ENCODE measurements at places on chromosomes 13 and 19.

GRCh38 chr13:92864584-92865284 lies 361.9 kb upstream of the GPC6 start:
- DNase-seq = no peak

DNA sequence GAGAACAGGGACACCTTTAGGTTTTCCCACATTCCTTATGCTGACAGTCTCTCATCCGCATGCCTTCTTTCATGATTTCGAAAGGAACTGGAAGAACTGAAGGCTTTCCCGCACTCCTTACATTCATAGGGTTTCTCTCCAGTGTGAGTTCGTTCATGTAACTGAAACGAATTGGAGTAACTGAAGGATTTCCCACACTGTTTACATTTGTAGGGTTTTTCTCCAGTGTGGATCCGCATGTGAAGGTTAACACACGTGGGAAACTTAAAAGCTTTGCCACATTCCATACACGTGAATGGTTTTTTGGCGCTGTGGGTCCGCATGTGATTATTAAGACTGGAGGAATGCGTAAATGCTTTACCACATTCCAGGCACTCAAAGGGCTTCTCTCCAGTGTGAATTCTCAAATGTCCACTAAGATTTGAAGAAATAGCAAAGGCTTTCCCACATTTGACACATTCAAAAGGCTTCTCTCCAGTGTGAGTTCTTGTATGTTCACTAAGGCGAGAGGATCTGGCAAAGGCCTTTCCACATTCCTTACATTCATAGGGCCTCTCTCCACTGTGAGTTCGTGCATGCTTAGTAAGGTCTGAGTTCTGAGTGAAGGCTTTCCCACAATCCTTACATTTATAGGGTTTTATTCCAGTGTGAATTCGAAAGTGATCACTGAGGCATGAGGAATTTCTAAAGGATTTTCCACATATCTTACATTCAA lies 22.0 kb downstream of the ZNF266 start:
- DNase-seq = no peak

DNA sequence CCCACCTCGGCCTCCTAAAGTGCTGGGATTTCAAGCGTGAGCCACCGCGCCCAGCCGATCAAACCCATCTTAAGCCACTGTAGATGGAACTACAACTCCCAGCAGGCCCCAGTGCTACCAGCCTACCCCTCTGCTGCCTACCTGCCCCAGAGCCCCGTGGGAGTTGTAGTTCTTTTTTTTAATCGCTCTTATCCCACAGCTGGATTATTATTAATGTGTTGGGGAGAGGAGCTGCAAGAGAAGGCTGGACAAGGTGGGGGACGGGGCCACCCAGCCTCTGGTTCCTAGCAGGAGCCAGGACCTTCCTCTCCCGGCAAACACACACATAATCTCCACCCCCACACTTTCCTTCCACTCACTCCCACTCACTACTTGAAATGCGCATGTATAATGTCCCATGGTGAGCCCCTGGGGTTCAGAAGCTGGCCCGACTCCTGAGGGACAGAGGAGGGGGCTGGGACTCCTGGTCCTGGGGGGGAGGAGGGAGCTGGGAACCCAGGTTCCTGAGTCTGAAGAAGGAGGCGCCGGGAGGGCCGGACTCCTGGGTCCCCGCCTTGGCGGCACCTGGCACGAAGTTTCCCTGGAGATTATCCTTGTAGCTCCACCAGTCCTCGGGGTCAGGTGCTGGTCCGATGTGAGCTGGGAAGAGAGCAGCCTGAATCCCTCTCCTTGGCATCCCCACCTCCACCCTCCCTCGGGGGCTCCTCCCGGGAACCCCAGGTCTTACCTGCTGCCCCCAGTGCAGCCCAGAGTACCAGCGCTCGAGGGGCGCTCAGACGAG lies 958 bp downstream of the CA11 start:
- DNase-seq = peak; percentile 83

- no peak for DNase-seq
Measured at GRCh38 chr13:37069597-37070103, 10.2 kb upstream of the SUPT20H start.

- no peak for DNase-seq
Measured at GRCh38 chr19:2591537-2592291, 110.8 kb downstream of the GNG7 start.

DNA sequence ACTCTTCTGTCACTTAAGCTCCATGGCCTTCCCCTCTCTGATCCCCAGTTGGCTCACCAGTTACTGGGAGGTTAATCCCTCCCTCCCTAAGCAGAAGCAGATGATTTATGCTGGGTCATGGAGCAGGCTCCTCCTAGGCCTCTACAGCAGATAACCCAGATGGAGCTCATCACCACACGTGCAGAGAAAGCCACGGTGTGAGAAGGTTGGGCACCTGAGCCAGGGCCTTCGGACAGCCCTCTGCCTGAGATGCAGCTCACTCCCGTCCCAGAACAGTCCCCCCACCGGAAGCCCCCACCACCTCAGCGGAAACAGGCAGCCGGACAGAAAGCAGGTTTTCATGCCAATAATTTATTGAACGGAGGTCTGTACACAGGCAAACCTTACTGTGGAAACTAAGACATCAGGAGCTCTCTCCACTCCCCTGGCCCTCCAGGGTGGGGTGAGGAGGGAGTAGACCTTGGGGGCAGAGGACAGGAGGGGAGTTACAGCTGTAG lies 9.8 kb downstream of the ZNF526 start:
- DNase-seq = no peak

GRCh38 chr13:20580257-20580656 lies 13.3 kb downstream of the IFT88 start:
- DNase-seq = no peak

- DNase-seq = no peak
Measured at GRCh38 chr19:37635076-37636056, 19.9 kb downstream of the ZFP30 start.

GRCh38 chr19:17861542-17862402 lies 2.1 kb downstream of the RPL18A start:
- DNase-seq = no peak

DNA sequence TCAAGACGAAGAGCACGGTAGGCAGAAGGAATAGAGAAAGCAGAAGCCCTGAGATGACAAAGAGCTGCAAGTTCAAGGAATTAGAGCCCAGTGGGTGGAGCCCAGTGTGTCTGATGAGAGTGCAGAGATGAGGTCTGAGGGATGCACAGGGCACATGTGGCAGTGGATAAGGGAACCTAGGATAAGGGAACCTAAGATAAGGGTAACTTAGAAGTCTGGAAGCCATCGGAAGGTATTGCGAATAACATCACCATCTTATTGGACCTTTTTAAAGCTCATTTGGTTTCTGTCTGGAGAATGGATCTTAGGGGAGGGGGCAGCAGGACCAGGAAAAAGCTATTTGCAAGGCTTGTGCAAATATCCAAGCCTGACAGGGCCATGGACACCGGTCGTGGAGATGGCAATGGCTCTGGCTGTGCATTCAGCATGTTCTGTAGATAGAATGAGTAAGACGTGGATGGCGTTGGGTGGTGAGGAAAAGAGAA lies 1.3 kb downstream of the FPR3 start:
- DNase-seq = no peak

- DNase-seq = no peak
Measured at GRCh38 chr13:41137241-41137640, 4.6 kb upstream of the KBTBD6 start.

DNA sequence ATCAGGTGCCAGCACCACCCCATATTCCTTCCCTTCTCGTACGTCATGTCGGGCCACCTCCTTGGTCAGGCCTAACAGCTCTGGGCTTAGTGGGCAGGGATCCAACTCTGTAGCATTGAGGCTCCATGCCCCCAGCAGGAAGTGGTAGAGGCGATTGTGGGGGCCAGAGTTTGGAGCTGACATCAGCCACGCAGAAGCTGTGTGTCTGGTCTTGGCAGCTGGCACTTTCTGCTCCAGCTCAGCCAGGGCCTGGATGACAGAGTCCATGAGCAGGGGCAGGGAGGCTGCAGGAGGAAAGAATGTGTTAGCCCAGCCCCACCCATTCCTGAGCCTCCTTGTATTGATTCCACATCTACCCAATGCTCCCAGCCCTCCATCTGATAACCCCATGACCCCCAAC lies 3.0 kb downstream of the PGLYRP2 start:
- no peak for DNase-seq

DNA sequence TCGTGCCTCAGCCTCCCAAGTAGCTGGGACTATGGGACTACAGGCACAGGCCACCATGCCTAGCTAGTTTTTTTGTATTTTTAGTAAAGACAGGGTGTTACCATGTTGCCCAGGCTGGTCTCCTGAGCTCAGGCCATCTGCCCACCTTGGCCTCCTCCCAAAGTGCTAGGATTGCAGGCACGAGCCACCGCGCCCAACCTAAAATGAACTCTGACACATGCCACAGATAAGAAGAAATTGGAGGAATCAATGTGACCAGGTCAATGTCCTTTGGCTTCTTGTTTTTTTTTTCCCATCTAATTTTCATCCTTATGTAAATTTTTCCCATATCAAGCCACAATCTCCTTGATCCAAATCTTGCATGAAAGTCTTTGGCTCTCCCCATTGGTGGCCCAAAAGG lies 68.1 kb upstream of the SOX21 start:
- DNase-seq = no peak

DNA sequence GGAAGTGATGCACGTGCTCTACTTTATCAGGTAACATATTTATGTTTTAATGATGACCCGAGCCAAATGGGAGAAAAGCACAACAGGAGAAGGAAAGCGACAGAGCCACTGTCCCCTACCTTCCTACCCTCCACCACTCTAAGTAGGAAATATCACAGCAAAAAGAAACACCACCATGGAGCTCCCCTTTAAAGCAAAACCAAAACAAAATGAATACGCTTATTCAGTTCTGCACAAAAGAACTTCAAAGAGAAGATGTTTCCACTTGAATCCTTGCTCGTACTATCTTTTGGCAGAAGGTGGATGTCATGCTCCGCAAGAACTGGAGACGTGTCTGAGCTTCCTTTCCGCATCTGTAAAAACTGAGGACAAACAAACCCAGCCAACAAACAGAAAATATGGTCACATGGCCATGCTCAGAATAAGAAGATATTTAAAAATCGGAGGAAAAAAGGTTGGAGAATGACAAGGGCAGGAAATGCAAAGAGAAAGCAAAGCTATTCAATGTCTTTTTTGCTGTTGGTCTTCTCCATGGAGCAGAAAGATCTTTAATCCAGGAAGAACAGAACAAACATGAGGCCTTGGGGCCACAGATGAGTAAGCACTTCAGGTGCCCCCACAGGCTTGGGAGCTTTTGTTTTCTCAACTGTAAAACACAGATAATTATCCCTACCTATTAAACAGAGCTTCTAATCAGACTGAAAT lies 19.5 kb downstream of the N4BP2L1 start:
- no peak for DNase-seq

DNA sequence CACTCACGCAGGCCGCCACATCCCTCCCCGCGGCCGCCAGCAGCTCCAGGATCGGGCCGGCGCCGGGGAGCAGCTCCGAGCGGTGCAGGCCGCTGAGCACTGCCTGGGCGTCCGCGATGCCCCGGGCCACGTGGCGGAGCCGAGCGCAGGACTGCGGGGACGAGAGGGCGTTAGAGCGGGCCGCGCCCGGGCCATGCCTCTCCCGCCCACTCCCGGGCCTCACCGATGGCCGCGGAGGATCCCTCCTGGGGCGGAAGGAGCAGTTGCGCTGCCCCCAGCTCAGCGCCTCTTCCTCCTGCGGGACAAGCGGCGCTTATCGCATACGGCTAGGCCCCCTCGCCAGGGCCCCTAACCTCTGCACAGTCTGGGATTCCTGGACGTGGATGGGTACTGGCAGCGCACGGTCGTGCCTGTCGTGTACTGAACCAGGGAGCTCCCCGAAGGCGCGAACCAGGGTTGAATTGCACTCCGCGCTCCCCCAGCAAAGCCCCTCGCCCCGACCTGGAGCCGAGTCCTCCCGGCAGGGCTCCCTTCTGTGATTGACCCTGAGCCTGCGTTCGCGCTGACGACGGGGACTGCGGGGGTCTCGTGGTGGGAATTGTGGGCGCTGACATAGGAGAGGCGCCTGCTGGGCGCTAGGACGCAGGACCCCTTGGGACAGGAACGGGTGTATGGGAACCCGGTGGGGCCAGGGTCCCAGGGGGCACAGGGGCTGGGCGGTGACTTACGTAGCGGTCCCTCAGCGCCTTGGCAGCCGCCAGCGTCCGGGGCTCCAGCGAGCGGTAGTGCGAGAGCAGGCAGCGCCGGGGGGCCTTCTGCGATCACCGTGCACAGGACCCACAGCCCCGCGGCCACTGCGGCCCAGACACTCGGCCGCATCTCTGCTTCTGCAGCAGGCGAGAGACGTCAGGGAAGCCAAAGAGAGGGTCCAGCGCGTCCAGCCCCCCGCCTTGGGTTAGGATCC lies 673 bp downstream of the IFNL4 start:
- DNase-seq = no peak

Measured in stimulated activated effector memory CD8-positive, alpha-beta T cell treated with anti-CD3 and anti-CD28 coated beads, Interleukin-12 subunit alpha, Interleukin-12 subunit beta, amount 100 ng/mL, for 72 hours (primary cell).